T-helper 17 cell (primary cell): ENCODE measurements at places on chromosomes 7 and 10.

DNA sequence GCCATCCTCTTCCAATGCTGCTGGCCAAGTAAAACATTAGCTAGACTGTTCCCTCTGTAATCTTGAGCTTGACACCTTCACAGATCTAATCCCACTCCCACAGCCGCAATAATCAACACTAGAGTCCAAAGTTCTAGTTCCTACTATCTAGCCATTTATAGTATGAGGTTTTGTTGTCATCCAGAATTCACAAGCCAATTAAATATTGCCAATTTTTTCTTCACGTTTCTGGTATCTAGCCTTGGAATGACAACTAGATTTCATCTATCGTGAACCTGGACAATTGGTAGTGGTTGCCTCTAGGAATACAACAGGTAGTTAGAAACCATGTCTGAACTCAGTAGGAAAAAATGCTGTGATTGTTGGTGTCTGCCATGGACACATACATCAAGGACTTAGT is 10.4 kb downstream of the WASL start:
- no peak for DNase-seq

DNA sequence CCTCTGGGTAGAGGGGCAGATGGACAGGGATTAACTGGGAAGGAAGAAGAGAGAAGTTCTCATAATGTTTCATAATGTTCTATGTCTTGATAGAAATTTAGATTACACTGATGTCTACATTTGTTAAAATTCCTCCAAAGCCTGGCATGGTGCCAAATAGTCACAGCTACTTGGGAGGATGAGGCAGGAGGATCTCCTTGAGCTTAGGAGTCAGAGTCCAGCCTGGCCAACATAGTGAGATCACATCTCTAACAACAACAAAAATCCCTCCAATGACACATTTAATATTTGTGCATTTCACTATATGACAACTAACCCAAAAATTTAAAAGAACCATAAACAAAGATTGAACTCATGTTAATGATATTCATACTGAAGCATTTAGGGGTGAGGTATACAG is 33.0 kb upstream of the PPP1R3C start:
- DNase-seq, result no peak

- no peak for DNase-seq
Measured at GRCh38 chr7:70777251-70777650, 354.7 kb upstream of the GALNT17 start.

GRCh38 chr10:129773359-129773990 is 190.6 kb downstream of the EBF3 start:
- DNase-seq, result no peak

DNA sequence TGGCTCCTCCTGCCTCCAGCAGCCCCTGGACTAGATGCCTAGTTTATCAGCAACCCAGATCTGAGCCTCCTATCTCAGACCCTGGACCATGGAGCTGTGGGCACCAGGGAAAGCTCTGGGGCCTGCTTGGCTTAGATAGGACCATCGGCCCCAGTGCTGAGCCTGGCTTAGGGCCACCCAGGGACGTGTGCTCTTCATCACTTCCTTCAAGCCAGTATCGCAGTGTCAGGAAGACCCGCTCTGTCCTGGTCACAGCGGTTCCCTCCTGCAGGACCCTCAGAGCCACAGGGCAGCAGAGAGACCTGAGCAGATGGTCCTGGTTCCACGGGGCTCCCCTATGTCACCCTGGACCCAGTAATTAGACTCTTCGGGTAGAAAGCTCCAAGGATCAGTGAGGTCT is 105.7 kb upstream of the FAM20C start:
- no peak for DNase-seq
